ENCODE measurements at places on chromosomes 5 and 9. TPM values are rescaled to one million over a fixed set of nuclear protein-coding genes. Genes with fewer than 3 reads are reported as not detected.

DNA sequence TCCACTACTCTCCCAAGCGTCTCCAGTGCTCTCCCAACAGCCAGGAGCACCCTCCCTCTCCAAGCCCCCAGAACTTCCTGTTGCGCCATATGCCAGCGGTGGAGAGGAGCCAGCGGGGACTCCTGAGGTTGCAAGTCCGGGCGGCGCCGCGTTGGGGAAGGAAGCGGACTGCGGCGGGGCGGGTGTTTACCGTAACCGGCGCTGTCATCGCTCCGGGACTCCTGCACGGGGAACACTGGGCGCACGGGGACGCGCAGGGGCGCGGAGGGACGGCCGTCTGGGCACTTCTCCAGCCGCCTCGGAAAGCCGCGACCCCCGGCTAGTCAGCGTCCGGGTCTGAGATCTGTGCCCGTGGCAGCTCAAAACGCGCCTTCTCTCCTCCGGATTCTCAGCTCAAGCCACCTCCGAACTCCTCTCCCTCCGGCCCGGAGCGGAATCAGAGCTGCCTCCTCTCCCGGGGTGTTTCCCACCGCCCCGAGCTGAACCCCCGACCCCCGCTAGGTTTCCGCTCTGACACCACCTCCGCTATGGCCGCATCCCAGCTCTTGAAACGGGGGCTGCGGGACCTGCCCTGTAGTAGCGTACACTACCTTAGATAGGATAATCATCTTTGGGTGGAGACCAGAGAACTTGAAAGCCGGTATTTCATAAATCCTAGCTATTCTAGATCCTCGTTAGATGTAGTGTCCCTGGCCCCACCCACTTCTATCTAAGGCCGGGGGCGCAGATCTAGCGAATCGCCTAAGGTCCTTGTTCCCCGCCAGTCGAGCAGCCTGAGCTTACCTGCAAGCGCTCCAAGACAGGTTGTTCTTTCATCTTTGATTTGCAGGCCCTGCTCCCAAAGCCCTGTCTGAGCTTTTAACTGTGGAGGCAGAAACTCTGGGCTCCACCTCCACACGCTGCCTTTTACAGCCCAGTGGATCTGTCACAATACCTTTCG, at the start of gene TRPM6:
Gene TRPM6, minus strand, starts transcription at position 881 of the 940 bp plus-strand sequence. Its CDS starts 65 bp downstream, at position 816.
- peak; percentile 21 for DNase-seq

DNA sequence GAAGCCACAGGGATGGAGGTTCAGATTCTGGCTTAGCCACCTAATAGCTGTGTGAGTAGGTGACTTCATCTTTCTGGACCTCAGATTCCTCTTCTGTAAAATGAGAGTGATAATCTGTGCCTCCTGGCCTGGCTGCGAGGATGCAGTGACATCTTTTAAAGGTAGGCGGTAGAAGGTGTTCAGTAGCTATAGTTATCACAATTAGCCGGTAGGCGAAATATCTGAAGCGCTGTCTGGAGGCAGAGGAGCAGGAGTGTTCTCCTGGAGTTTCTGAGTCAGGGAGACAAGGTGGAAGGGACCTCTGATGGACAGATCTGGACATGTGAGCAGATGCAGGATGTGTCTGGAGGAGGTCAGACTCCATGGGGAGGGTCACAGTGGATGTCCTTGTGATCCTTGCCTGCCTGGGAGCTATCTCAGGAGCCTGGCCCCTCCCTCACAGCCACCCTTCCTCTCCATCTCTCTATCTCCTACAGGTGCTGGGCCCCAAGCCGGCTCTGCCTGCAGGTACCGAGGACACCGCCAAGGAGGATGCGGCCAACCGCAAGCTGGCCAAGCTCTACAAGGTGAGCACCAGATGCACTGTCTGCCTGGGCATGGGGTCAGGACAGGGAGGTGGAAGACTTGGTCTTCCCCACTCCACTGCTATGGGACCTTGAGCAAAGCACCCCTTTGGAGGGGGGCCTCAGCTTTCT, 45.6 kb downstream of the GSN start:
- no peak for DNase-seq

GRCh38 chr5:2851895-2852294, 100.4 kb upstream of the IRX2 start:
- no peak for DNase-seq

DNA sequence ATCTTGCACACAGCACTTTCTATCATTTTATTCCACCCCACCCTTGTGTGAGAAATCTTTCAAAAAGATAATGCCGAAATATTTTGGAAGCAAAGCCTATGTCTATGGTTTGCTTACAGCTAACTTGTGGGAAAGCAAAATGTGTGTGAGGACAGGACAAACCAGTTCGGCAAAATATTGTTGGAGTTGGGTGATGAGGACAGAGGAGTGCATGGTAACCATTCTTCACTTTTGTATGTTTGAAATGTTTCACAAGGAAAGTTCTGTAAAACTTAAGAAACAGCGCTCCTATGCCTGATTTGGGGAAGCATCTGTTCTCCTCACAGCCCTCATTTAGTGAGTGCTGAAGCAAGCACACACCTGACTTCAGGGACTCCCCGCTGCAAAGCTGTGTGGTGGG, 62.0 kb upstream of the RNF130 start:
- DNase-seq, result no peak

- DNase-seq, result no peak
These were observed 69.0 kb upstream of the CDKN2B start for GRCh38 chr9:22078081-22078480.

GRCh38 chr9:137488327-137488653, 29.2 kb upstream of the NSMF start:
- no peak for DNase-seq

- no peak for DNase-seq
These were observed 11.8 kb upstream of the SLC9A3 start for GRCh38 chr5:535846-536698.

- DNase-seq, result no peak
These were observed 829.6 kb downstream of the PTPRD start for GRCh38 chr9:9783211-9783610.

DNA sequence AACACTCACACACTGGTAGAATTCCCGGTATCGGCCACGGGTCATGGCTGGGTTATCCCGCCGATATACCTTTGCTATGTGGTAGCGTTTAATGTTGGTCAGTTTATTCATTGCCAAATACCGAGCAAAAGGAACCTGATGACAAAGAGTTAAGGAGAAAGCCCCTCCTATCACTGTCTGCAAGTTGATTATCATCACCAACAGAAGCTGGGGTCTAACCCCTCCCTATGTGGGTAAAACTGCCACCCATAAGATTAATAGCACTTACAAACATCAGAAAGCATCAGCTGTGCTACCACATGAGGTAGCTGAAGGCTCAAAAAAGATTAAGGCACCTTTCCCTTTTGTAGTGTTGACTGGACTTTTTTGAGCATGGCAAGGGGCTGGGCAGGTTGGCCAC, 5.6 kb upstream of the DND1 start:
- no peak for DNase-seq

- DNase-seq, result no peak
These were observed 44.9 kb downstream of the PFDN1 start for GRCh38 chr5:140258016-140258415.

DNA sequence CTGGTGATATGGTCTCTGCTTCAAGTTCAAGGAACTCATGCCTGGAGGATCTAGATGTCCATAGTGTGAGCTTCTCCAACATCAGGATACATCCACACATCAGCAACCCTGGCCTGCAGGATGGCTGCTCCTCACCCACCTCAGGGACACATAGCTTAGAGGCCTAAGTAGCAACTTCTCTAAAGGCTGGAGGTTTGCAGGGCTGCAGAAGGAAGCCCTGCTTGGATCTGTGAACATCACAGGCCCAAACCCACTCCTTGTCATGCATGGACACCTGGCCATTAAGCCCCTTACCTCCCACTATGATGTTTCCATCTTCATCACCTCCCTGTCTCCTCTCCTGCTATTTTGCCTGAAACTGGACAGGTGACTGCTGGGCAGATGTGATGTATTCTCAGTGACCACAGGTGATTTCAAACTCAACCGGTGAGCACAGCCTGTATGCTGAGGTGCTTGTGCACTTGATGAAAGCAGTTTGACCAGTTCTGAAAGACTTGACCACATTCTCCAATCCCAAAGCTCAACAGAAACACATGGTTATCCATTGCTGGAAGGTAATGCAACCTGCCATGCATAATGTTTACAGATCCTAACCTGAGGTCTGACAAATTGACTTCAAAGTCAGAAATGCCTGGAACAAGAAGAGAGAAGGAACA, 205.2 kb downstream of the FSTL4 start:
- DNase-seq, result no peak

- DNase-seq, result no peak
These were observed 83.0 kb upstream of the GNAQ start for GRCh38 chr9:78114581-78114980.

DNA sequence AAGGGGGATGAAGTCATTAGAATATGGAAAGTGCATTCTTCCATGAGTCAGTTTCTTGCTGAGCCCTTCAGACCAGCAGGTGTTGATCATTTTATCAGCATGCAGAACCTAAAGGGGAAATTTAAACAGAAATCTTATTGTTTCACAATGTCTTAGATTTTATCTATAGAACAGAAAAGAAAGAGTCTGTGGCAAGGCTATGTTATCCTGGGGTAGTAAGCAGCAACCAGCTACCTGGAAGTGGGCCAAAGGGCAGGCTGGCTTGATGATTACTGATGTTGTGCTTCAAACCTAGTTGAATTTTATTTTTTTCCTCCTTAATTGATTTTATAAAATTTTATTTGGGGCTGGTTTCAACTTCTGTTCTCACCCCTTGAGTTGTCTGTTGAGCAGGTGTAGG, 101.5 kb downstream of the LRRC70 start:
- no peak for DNase-seq

DNA sequence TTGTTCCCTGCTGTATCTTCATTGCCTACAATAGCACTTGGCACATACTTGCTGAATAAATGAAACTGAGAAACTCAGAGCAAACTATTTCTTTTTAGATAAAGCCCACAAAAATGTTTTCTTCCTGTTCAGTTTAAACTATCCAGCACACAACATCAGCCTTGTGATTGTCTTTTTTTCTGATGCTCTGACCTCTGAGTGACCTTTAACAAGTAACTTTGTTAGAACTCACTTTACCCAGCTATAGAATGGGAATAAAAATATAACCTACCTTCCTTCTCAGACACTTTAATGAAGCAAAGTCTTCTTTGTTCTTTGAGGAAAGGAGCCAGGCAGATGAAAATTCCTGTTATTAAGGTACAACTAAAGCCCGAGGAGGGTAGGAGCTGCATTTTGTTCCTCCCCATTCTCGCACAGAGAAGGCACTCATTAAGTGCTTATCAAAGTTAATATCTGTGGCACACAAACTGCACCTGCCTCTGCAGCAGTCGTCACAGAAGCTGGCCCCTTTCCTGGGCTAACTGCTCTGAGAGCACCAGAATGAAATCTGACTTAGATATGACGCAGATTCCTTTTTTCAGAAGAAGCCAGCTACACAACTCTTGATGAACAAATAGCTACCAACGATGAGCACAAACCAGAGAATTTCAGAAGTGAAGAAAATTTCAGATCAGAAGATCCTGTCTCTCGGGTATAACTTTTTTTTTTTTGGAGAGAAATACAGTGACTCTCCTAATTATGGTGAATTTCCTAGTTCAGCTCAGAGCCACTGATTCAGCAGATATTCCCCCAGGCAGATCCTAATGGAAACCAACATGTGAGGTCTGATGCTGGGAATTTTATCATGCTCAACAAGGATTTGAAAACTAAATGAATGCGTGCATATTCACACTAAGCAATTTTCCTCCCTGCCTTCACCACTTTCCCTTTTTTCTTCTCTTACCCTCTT, 31.0 kb upstream of the NR3C1 start:
- DNase-seq, result no peak

DNA sequence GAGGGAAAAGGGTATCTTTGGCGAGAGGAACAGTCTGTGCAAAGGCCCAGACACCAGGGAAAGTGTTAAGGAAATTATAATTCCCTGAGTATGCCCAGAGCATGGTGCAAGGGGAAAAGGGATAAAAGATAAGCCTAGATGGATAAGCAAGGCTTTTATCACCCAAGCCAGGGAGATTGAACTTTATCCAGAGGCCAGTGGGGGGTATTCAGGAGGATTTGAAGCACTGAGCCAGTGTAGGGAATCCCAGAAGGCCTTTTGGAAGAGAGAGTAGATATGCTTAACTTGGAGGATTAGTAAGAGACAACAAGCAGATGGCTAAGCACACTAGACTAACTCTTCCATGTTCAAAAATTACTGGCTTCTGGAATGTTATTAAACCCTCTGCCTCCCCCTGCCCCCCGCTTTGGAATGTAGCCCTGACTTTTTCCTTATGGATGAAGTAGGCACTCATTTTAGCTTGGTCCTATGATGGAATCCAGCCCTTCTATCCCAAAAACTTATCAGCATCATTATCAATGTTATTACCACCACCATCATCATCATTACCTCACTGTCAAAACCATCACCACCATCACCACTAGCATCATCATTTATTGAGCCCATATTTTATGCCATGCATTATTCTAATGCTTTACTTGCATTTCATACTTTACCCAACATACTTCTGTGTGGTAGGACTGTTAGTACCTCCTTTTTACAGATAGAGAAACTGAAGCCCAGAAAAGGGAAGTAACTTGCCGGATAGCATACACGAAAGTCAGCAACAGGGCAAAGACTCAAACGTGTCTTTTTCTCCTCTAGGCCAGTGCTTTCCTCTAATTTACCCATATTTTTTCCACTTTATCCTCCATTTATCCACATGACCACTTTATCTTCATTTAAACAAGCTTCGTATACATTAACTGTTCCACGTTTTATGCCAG, 237.0 kb downstream of the PAPPA start:
- DNase-seq, result no peak

DNA sequence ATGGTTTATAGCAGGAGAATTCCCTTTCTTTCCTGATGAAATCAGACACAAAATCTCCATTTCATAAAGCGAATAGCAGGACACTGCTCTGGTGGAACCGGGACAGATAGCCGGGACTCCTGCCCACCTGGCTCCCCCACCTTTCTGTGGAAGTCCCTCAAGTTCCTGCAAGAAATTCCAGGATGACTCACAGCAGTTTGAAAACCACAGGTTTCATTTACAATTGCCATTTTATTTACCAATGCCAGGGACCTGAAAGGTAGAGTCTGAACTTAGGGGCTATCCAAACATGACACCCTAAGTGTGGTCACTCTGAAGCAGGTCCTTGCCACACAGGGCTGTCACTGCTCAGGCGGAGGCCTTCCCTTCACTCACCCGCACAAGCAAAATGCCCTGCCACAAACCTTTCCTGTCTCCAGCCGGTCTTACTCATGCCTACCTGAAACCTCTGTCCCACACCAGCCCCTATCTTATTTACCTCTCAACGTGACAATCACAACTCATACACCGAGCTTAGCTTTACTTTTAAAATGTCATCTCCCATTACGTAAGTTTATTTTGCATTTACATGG, 63.3 kb upstream of the TAF1L start:
- no peak for DNase-seq

DNA sequence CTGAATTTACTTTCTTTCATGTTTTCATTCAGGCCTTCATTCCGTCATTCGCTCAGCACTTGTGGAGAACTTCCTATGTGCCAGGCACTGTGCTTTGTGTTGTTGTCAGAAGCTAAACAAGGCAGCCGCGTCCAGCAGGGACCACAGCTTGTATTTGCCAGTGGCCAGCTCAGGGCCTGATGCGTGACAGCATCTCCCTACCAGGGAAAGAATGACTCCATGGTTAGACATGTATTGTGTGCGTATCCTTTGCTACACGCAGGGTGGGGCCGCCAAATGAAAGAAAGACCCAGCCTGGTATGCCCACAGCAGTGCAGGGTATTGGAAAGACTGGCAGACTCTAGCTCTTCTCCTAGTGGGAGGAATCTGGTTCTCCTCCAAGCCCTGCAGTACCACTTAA, 4.7 kb upstream of the COL27A1 start:
- DNase-seq, result no peak

Gene CD14
- 235 TPM for total RNA-seq

Gene TNFSF15
- total RNA-seq, result not detected

Gene BTNL3
- total RNA-seq, result not detected

Gene RUFY1
- 86.3 TPM for total RNA-seq

Measured in thoracic aorta (tissue), 2 donors.